ENCODE measurements at places on chromosomes 12 and 14. TPM values are rescaled to one million over a fixed set of nuclear protein-coding genes. Genes with fewer than 3 reads are reported as not detected.

- no peak for DNase-seq
Measured at GRCh38 chr12:91058786-91059185, 962 bp upstream of the KERA start.

- no peak for DNase-seq
Measured at GRCh38 chr12:6548966-6549683, 6.7 kb downstream of the IFFO1 start.

- no peak for DNase-seq
Measured at GRCh38 chr14:53408175-53408879, 255.2 kb upstream of the DDHD1 start.

DNA sequence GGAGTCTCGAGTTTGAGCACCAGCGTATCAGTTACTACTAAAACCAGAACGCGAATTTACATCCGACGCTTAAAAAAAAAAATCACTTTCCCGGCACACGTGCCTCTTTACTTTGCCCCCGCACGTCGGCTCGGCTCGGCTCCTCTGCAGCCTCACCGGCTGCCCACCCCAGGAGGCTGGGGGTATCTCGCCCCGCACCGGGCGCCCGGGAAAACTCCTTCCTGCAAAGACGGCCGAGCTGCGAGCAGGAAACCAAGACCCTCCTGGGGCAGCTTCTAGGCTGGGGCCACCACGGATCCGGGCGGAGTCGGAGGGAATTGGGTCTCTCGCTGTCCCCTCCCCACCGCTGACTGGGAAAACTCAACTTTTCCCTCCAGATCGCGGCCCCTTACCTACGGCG lies 610 bp downstream of the VSIG10 start:
- peak; percentile 29 for DNase-seq

Gene CHGA
- polyA plus RNA-seq, result 0.60 TPM
